ENCODE measurements at places on chromosomes 1 and 21. TPM values are rescaled to one million over a fixed set of nuclear protein-coding genes. Genes with fewer than 3 reads are reported as not detected.
A peak's percentile ranks its signal among the peaks of the same experiment; 100 is the strongest.

Gene CCDC27
- not detected for total RNA-seq

Gene CD1B
- total RNA-seq, result not detected

Gene WNT3A
- not detected for total RNA-seq

GRCh38 chr1:99173282-99173681 is 91.0 kb upstream of the PLPPR4 start:
- H3K27ac ChIP-seq, result no peak overlapping the region
- H3K4me1 ChIP-seq, result no peaks in the 10 kb centered on the region
- no peak overlapping the region for H3K4me3 ChIP-seq
- no peak for DNase-seq
- no peaks in the 10 kb centered on the region for H3K36me3 ChIP-seq

GRCh38 chr1:179973198-179974110 is 18.8 kb downstream of the CEP350 start:
- no peak overlapping the region for H3K27ac ChIP-seq
- H3K36me3 ChIP-seq, result no peaks in the 10 kb centered on the region
- H3K4me3 ChIP-seq, result no peak overlapping the region
- H3K4me1 ChIP-seq, result peaks cover 51% of the 10 kb centered on the region

DNA sequence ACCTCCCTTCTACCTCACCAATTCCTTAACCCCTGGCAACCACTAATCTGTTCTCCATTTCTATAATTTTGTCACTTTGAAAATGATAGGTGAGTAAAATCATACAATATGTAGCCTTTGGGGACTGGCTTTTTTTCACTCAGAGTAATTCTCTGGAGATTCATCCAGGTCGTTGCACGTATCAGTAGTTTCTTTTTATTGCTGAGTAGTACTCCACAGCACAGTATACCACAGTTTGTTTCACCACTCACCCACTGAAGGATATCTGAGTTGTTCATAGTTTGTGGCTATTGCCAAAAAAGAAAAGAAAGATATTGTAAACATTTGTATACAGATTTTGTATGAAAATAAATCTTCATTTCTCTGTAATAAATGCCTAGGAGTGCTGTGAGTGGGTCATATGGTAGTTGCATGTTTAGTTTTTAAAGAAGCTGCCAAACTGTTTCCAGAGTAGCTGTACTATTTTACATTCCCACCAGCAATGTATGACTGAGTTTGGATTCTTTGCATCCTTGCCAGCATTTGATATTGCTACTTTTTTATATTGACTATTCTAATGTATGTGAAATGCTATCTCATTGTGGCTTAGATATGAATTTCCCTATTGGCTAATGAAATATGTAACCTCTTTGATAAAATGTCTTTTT is 3.7 kb downstream of the CHD1L start:
- peaks cover 49% of the 10 kb centered on the region for H3K4me1 ChIP-seq
- H3K27ac ChIP-seq, result no peak overlapping the region
- H3K36me3 ChIP-seq, result no peaks in the 10 kb centered on the region
- no peak overlapping the region for H3K4me3 ChIP-seq
- no peak for DNase-seq
- H3K27me3 ChIP-seq, result no peaks in the 10 kb centered on the region

DNA sequence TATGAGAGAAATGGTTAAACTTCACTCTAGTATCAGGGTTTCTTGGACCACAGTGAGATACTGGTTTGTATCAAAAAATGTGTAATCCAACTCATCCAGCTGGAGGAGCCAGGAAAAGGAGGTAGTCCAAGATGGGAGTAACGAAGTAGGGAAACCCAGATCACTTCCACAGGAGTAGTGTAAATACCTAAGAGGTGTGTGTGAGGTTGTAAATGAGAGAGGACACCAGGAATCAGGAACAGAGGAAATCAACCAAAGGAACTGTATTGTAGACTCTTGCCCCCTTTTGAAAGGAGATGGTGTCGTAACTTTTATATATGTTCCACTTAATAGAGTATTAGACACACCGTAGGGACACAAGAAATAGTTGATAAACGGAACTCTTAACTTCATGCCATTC is 19.7 kb upstream of the TLCD4 start:
- no peaks in the 10 kb centered on the region for H3K4me1 ChIP-seq
- no peak overlapping the region for H3K4me3 ChIP-seq
- no peaks in the 10 kb centered on the region for H3K36me3 ChIP-seq
- DNase-seq, result no peak
- H3K27me3 ChIP-seq, result no peaks in the 10 kb centered on the region
- H3K27ac ChIP-seq, result no peak overlapping the region

DNA sequence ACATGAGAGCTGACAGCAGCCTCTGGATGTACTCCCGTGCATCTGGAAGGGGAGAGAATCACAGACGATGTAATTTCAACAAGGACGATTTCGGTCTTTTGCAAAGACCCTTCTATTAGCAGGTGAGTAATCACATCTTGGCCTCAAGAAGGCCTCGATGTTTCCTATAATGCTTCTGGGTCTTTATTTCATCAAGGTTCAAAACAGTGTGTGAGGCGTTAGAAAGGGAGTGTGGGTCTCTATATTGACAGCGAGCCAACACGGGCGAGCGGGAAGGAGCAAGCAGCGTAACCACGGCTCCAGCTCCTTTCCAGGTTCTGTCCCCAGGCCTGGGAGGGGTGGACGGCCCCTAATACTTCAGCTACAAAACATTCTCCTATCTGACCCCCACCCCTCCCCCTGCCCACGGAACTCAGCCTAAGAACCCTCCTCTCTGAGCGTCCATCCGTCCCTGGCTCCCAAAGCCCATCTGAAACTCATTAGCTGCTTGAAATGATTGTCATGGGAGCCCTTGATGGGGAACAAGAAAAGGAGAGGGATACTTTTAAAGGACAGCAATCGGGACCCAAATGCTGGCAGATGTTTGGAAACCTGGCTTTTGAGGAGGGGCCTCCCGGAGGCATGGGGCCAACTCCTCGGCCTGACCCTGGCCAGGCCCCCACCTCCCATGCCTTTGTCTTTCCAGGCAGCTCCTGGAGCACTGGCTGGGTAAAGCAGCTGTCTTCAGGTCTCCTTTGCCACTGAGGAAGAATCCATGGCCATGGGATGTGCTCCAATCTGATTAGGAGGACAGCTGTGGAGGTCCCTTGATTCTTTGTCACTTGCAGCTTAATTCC is 250.8 kb downstream of the FOXD2 start:
- H3K27ac ChIP-seq, result no peak overlapping the region
- H3K4me1 ChIP-seq, result peaks cover 40% of the 10 kb centered on the region
- no peak overlapping the region for H3K4me3 ChIP-seq
- DNase-seq, result no peak
- no peaks in the 10 kb centered on the region for H3K36me3 ChIP-seq
- H3K27me3 ChIP-seq, result peaks cover 14% of the 10 kb centered on the region

DNA sequence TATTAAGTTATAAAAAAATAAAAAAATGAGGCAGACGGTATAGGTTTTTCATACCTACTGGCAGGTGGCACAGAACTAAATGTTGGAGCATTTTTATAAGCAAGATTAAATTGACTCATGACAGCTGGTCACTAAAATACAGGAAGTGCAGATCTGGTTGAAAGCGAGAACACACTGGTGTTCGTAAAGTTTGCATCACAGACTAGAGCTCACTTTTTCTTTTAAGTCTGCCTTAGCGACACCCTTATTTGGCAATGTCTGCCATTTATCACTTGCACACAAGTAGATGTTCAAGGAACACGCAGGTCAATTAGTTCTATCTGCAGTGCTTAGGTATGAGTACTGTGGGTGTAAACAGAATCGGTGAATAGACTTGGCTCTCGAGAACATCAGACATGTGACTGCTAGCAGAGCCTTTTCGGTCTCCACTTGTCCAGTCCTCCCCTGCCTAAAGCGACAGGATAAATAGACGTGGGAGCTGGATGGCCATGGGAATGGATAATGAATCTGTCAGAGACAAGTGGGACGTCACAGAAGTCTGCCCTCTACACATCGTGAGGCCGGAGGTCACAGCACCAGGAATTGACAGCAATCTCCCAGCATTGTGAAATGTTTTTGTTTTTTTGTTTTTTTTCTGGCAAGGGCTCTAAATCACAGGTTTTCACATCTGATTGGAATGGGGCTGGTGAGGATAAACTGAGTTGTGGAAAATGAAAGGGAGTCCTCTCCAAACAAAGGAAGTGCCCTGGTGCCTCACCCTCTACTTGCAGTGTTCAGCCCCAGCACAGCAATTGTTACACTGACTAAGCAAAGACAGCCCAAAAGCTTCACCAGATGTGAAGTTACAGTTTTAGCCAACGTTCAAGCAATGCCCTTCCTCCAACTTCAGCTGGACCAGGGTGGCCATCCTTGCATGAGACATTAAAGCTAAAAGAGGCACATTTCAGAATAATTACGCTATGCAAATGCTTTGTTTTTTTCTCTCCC is 248.9 kb downstream of the NTNG1 start:
- no peak overlapping the region for H3K4me3 ChIP-seq
- H3K27ac ChIP-seq, result no peak overlapping the region
- DNase-seq, result no peak
- no peaks in the 10 kb centered on the region for H3K36me3 ChIP-seq
- H3K27me3 ChIP-seq, result peaks cover 3% of the 10 kb centered on the region
- H3K4me1 ChIP-seq, result no peaks in the 10 kb centered on the region

DNA sequence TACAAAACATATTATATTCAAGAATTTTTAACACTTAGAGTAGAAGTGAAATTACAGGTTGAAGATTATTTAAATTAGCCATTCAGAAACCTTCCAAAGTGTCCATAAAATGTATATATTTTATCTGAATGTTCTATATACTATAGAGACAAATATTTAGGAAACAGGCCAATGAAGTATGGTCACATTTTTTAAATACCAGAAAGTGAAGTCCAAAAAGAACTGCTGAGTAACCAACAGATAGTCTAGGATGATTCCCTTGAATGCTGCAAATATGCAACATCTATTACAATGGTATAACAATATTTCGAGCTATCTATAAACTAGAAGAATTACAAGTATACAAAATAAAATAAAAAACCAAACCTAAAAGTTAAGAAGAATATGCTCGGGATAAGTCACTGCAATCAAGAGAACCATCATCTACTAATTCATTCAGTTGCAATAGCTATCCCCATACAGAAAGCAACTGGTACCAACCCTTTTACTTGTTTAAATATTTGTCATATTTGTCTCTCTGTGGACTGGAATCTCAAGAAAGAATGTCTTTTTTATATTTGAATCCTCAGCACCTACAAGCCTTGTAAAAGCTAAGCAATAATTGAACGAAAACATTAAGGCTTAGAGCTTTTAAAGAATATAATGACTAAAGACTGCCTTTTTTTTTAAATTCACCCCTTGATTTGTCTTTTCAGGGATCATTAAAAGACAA is 8.1 kb downstream of the ODF2L start:
- H3K27ac ChIP-seq, result peak overlapping the region; percentile 8
- H3K4me3 ChIP-seq, result no peak overlapping the region
- DNase-seq, result no peak
- peaks cover 3% of the 10 kb centered on the region for H3K36me3 ChIP-seq
- no peaks in the 10 kb centered on the region for H3K27me3 ChIP-seq

GRCh38 chr1:208149776-208150514 is 94.2 kb downstream of the PLXNA2 start:
- H3K4me3 ChIP-seq, result no peak overlapping the region
- peaks cover 10% of the 10 kb centered on the region for H3K4me1 ChIP-seq
- no peak for DNase-seq
- no peaks in the 10 kb centered on the region for H3K27me3 ChIP-seq
- H3K36me3 ChIP-seq, result peaks cover 4% of the 10 kb centered on the region
- peak overlapping the region; percentile 39 for H3K27ac ChIP-seq

All from chondrocyte (in vitro differentiated cells).